ENCODE measurements at places on chromosomes 3 and 15.

DNA sequence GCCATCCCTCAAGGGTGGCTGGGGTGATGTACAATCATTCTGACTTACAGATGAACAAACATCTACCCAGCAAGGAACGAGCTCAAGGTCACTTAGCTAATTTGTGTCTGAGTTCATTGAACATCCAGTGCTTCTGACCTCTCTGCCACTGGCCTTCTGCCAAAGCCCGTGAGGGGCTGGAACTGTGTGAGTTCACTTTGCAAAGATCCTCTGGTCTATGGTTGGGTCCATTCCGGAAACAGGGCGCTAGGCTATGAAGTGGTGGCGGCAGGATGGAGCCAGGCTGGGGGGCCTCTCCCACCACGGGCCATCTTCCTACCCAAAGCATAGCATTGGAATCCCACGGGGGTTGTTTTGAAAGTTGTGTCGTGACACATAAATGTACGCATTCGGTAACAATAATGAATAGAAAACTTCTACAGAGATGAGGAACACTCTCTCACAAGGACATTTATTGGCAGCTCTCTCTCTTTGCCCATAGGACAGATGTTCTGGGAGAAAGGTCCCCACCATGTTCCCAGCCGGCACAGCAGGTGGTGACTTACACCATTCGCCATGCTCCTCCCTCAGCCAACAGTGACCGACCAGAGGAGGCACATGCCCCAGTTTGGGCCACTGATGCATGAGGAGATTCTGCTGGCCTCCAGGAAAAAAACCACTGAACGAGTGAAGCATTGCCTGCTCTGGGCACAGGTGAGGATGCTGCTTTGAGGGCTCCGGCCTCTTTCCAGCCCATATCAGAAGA is 214.7 kb upstream of the CHRNA7 start:
- DNase-seq = no peak

DNA sequence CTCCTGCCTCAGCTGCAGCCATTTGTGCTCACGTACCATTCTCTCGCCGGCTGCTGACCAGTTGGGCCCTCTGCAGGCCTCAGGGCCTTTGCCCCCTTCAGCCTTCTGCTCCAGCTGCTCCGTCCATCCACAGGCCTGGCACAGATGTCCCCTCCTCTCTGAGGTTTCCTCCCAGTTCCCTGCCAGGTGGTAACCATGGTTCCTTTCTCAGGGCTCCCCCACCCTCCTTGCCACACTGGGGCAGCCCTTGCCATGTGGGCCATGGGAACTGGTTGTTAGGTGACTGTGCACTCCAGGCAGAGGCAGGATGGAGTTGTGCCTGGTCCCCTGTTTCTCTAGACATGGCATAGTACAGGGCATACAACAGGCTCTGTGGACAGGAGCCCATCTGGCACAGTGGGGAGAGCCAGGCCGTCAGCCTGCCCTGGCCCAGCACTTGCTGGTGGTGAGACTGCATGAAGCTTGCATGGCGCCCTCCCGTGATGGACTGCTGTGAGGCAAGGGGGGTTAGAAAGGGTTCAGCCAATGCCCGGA is 148.9 kb downstream of the DNAJB8 start:
- DNase-seq = no peak

GRCh38 chr15:53555226-53555625 is 204.2 kb downstream of the WDR72 start:
- DNase-seq = no peak

- no peak for DNase-seq
Observed at GRCh38 chr3:110301781-110302180, 769.8 kb upstream of the NECTIN3 start.

- DNase-seq = no peak
Observed at GRCh38 chr3:186477876-186478275, 66.3 kb downstream of the CRYGS start.

DNA sequence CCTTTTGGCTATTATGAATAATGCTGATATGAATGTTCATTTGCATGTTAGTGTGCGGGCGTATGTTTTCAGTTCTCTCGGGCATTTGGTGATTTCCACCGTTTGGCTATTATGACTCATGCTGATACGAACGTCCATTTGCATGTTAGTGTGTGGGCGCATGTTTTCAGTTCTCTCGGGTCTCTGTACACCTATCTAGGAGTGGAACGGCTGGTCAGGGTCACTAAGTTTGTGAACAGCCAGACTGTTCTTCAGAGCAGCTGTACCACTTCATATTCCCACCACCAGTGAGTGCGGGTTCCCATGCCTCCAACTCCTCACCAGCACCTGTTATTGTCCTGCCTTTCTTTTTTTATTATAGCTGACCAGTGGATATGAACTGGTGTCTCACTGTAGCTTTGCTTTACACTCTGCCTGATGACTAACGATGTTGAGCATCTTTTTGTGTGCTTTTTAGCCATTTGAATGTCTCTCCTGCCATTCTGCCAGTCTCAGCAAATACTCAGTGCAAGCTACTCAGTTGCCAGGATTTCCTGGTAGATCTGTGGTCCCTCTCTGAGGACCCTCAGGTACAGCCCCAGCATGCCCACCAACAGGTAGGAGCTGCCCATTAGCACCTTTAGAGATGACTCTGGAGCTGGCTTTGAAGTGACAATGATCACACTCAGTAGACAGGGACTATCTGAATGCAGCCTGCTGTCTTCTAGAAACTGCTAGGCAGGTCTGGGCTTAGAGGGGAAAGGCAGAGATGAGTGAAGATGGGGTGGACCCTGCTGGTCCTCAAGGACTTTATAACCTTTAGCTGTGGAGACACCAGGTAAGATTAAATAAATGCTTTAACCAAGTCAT is 141.1 kb downstream of the XXYLT1 start:
- no peak for DNase-seq

- DNase-seq = no peak
Observed at GRCh38 chr3:168100777-168101492, 5.2 kb upstream of the GOLIM4 start.

DNA sequence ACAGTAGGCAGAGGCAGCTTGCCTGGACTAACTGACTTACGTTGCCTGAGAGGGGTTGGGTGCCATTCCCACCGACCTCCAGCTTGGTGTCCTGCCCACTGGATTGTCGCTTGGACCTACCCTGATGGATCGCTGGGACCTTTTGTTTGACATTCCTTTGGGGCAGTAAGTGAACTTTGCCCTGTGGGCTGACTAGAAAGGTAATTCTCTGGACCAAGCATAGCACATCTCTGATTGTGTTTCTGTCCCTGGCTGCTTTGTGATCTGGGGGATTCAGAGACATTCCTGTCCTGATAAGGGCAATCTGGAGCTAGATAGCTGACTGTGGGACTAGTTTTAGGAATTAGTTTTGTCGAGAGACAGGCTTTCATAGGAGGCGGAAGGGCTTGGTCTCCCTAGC is 19.5 kb upstream of the IFT57 start:
- no peak for DNase-seq

DNA sequence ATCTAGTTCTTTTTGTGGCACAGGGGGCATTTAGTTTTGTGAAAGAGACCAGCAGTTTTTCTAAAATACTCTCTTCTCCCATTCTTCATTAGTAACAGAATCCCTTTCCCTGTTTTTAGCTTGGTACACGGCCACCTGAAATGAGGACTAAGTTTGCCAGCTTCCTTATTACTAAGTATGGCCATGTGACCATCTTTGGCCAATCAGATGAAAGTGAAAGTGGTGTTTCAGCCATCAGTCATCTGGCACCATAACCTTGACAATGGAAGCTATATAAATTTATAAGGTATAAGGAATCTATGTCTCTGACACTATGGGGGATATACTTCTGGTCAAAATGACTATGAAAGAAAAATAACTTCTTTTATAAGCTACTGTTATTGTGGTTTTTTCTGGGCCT is 570.4 kb downstream of the AGBL1 start:
- DNase-seq = no peak

DNA sequence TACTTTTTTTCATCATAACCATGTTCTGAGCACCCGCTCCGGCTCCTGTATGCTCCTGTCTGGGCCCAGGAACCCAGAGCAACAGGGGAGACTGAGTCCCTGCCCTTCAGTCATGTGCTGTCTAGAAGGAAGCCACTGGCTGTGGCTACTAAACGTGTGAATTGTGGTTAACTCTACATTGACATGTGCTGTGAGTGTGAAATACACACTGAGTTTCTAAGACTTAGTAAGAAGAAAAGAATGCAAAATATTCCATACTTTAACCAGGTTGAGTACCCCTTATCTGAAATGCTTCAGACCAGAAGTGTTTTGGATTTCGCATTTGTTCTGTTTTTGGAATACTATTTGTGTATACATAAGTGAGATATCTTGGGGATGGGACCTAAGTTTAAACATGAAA is 42.8 kb upstream of the CGNL1 start:
- no peak for DNase-seq

- no peak for DNase-seq
Observed at GRCh38 chr15:95132774-95133173, 901.4 kb downstream of the MCTP2 start.

DNA sequence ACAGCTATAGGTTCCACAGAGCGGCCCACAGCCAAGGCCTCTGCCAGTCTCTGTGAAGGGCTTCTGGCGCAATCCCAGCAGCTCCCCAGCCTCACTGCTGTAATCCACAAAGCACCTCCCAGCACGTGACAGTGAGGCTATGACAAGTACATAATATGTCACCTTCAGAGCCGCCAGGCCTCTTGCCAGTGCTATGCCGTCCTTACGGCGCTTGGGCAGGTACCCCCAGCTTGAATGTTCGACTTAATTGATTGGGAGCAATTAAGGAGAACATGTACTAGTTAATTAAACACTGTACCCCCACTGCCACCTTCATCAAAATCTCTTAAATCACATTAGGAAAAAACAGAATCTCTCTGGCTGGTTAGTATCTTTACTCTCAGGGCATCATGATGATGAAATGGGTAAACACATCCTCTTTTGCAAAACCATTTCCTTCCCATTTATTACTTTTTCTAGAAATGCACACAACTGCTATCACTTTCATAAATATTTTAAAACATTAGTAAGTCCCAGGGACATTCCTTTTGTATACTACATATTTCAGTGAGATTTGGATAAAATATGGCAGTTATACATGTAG is 169.9 kb downstream of the XXYLT1 start:
- DNase-seq = no peak

GRCh38 chr3:154583086-154583634 is 153.2 kb upstream of the GPR149 start:
- DNase-seq = no peak

GRCh38 chr3:72679540-72680198 is 168.6 kb downstream of the SHQ1 start:
- no peak for DNase-seq

- DNase-seq = no peak
Observed at GRCh38 chr3:105765308-105765639, 103.5 kb downstream of the CBLB start.

- no peak for DNase-seq
Observed at GRCh38 chr3:168497183-168497582, 401.5 kb upstream of the GOLIM4 start.

Data from right renal cortex interstitium (tissue), 3 donors.